ENCODE measurements at places on chromosomes 11 and 22.

- no peak for DNase-seq
Observed at GRCh38 chr22:36573815-36574363, 44.9 kb upstream of the EIF3D start.

- DNase-seq, result no peak
Observed at GRCh38 chr11:94302776-94303175, 1.6 kb upstream of the IZUMO1R start.

DNA sequence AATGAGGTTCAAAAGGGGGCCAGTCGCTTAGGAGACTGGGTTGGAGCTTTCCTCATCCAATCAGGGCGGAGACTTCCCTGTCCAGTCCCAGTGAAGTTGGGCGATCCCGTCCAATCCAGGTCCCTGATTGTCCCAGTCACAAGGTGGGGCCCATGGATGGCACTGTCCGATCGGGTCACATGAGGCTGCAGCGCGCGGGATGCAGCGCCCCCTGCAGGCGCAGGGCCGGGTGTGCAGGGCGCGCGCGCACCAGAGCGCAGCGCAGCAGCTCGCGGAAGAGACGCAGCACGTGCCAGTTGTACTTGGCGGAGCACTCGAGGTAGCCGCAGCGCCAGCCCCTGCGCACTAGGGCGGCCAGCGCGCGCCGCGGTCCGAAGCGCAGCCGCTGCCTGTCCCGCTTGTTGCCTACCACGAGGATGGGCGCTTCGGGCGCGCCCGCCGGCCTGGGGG lies 2.3 kb downstream of the RASL10A start:
- no peak for DNase-seq

- DNase-seq, result no peak
Observed at GRCh38 chr11:117997823-117998579, 11.8 kb downstream of the IL10RA start.

GRCh38 chr11:130454491-130455252 lies 6.2 kb downstream of the ADAMTS15 start:
- DNase-seq, result no peak

- DNase-seq, result no peak
Observed at GRCh38 chr11:106424111-106424510, 346.6 kb downstream of the AASDHPPT start.

DNA sequence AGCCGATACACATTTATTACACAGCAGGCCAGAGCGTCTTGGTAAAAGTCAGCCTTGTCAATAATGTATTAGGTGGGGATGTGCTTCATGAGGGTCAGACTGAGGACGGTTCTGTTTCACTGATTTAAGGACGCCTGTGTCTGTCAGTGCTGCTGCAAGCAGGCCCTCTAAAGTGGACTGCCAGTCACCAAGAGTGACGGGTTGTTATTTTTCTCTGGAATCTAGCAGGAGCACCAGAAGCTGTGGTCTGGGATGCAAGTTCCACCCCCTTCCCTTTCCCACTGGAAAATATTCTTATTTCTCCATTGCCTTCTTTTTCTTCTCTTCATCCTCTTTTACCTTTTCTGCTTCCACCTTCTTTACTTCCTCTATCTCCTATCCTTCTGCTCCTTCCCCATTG lies 191.2 kb upstream of the NCAM1 start:
- DNase-seq, result no peak

DNA sequence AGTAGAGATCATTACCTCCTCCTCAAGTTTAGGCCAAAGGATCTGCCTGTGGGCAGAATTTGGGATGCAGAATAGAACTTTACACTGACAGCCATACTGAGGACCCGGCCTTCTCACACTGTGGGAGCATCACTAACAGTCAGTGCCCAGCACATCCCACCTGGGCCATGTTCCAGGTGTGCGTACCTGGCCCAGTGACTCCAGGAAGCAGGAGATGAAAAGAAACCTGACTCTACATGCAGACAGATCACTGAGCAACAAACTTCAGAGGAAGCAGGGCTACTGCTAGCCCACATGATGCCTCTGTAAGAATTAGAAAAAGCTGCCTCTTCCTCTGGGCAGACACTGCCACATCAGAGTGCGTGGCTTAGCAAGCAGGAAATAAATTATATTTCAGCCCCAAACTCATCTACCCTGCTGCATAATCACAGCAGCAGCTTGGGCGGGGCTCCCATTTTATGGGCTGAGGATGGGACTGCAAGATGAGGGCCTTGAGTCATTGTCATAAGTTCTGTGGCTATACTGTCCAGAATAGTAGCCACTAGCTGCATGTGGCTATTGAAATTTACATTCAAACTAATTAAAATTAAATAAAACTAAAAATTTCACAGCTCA lies 6.0 kb upstream of the LMO2 start:
- DNase-seq, result no peak

DNA sequence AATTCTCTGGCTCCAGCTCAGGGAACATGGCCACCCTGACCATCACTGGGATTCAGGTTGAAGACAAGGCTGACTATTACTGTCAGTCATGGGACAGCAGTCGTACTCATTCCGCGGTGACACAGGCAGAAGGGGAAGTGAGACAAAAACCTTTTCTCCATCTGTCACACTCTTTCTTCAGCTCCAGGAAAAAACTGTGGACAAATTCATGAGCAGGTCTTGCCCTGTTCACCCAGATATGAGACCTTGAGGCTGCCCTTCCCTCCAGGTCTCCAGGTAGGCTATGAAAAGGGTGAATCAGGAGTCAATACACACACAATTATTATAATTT lies 39.4 kb upstream of the GGTLC2 start:
- no peak for DNase-seq

DNA sequence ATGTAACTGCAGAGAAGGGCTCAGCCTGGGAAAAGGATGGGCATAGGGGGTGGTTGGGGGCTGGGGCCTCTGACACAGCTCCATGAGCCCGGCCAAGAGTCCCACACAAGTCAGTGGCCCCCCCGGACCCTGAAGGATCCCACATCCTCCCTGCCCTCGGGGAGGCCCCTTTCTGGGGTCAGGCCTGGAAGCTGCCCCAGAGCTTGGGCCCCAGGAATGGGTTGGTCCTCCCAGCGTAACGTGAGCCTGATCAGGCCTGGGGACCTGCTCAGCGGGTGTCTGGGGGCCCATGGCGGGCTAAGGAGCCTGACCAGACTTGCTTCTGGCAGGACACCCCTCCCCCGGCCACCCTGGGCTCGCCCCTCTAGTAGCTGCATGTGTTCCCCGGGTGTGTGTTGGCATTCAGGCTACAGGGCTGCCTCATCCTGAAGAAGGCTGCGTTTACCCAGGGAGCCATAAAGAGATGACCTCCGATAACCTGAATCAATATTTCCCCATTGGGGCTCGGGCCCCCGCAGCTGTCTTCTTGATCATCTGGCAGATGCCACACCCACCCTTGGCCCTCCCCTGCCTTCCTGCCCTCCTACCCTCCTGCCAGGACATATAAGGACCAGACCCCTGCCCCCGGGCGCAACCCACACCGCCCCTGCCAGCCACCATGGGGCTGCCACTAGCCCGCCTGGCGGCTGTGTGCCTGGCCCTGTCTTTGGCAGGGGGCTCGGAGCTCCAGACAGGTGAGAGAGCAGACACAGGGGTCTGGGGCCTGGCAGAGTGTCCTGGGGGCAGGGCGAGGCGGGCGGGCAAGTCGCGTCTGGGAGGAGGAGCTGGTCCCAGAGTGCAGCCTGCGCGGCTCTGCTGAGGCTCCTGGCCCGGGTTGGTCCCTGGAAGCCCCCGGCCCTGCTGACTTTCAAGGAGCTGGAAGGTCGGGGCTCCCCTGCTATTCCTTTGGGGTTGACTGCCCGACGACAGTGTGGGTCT lies at the start of gene MUC2:
TSS of gene MUC2 (plus strand) at position 631 of the 978 bp plus-strand sequence.
- no peak for DNase-seq

- DNase-seq, result no peak
Observed at GRCh38 chr11:105718641-105719040, 108.8 kb downstream of the GRIA4 start.

GRCh38 chr11:44539971-44540370 lies 25.5 kb upstream of the CD82 start:
- DNase-seq, result no peak

- no peak for DNase-seq
Observed at GRCh38 chr11:33162831-33163230, 1.6 kb upstream of the CSTF3 start.

DNA sequence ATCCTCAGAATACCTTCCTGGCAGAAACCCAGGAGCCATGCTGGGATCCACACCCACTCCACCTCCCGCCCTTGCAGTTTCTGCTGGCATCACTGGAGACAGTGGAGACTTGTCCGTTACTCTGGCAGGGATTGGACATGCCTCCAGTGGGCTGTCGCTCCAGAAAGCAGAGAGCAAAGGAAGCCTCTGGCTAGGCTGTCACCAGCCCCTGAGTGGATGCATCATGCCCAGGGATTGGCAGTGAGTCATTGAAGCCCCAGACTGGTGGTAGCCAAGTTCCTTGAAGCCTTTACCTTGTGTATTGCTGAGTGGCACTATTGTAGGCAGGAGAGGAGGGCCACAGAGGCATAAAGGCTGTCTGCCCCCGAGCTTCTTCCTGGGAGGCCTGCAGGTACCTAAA lies 34.8 kb upstream of the E2F8 start:
- no peak for DNase-seq

DNA sequence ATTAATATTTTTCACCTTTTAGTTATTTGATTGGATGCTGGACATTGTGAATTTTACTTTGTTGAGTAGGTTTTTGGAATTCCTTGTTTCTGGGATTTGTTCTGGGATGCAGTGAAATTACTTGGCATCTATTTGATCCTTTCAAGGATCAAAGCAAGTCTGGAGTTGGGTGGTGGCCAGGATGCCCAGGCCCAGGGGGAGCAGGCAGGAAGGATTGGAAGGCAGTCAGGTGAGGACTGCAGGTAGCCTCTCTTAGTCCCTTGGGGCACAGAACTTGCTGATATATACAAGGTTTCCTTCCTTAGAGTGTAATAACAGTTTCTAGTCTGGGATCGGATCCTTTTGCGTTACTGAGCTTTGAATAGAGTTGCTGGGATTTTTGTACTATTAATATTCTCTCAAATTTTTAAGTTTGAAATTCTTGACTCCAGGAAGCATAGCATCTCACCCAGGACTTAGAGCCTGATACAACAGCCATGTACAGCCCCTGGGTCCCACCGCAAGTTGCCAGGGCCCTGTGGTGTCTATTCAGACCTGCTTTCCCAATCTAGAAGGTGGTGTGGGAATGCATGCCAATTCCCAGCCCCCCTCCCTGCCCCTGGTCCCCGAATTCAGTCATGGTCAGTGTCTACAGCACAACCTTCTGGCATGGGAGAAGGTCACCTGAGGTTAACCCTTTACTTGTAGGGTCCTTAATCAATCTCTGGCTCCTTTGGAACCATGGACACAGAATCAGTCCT lies 6.1 kb downstream of the ZNF74 start:
- DNase-seq, result no peak

GRCh38 chr11:132349811-132350733 lies 979.7 kb downstream of the NTM start:
- DNase-seq, result no peak

DNA sequence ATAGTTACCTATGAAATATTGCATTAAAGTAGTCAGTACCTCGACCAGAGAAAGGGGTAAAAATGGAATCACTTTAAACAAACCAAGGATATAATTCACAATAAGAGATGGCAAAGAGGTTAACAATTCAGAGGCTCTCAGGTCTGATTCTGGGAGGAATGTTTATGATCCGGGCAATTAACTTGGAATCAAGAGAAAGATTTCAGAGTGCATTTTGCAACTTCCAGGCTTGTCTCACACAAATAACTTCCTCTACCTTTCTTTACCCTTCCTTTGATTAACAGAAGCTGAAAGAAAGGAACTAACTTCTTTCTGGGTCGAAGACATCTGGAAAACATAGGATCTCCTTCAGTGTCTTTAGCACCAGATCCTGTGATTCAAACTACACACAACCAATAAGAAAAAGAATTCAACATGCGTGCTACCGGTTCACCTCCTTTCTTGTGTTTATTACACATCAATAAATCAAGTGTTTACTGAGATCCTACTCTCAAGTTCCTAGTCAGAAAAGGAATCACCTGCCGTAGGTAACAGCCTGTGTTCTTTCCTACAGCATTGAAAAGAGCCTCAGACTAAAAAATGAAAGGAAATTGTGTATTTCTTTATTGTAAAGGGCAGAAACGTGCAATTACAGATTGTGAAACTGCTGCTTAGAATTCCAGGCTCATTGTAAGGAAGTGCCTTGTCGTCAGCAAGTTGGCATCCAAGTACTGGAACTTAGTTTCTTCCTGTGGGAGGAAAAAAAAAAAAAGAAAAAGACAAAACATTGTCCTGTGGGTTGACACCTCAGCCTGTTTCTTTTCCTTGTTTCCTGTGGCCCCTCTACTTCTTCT lies 29.5 kb downstream of the CARD18 start:
- no peak for DNase-seq

GRCh38 chr22:45602004-45602733 lies 69.5 kb upstream of the ATXN10 start:
- DNase-seq, result no peak

DNA sequence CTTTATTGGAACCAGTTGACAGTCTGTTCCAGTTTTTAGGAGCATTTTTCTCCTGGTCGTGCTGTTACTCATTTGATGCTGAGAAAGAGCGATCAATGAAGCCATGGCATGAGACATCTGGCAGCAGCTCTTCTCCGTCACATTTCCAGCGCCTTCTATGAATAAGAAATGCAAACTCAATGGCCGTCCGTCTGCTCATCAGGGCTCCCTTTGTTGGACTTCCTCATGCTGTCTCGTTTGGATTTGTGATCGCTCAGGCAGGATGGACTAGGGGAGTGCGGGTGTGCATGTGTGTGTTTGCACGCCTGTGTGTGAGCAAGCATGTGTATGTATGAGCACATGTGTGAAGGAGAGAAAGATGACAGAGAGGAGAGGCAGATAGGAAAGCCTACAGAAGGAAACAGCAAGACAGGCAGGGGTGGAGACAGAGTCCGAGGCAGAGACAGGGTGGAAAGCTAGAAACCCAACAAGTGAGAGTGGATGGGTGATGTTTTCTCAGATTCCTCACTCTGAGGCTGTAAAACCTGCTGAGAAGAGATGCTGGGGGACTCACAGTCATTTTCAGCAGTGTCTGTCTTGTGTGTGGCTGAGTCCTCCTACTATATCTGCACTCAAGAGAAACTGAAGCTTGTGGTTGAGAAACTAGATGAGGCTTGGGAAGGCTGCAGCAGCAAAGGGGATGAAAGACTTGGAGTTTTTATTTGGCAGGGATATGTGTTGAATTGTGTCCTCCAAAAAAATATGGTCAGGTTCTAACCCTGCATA lies 56.0 kb upstream of the CLMP start:
- no peak for DNase-seq

DNA sequence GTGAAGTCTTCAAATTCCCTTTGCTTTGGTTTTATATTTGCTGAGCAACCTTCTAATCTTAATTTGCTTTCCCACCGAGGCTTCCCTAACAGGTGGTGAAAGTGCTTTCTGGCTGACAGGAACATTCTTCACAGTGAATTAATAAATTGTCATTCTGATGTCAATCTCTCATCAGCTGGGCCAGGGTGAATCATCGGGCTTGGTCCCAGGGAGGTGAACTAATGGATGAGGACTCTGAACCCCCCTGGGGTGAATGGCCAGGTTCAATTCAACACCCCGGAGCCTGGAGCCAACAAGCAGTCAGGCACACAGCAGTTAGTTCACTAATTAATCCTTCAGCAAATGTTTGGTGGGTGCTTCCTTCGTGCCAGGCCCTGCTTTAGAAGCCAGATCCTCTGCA lies 155.4 kb upstream of the PDGFD start:
- no peak for DNase-seq
